Substantia nigra (tissue), 51 donors: ENCODE measurements at places on chromosomes 3 and 15.

DNA sequence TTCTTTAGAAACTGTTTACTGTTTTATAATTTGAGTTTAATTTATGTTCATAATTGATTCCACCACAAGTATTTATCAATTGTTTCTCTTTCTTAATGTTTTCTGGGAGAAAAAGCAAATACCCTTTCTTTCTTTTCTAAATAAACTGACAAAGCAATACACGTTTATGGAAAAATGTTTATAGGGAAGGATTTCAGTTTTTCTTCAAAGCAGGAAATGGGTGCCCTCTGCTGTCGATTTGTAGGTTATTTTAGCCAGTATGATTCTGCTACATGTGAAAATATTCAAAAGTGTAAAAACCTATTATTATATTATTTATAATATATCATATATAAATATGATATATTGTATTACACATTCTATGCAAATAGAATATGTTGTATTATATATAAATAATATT is 921.0 kb upstream of the ROBO1 start:
- DNase-seq: no peak

DNA sequence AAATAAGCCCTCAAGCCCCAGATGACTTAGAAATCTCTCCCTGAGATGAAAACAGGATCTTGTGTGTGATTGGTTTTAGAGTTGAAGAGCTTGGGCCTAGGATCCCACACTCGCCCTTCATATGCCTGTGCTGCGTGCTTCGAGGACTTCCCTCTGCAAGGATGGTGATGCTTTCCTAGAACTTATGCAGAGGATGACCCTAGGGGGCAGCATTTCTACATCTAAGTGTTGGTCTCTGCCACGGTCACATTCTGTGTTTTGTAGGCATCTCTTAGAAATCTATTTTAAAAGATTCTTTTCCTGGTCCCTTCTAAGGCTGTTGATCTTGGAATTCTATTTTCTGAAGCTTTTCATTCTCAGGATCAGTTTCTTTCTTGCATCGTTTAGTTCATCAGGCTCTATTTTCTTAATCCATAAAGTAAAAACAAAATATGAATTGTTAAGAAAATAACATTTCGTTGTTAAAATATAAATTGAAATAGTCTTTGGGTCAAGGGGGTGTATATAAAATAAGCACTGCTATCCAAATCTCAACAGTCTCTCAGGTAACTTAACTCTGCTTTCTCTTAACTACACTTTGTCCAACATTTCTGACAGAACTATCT is 45.7 kb downstream of the WDR76 start:
- peak; percentile 16 for DNase-seq

GRCh38 chr15:80105595-80105994 is 46.1 kb downstream of the ZFAND6 start:
- no peak for DNase-seq

DNA sequence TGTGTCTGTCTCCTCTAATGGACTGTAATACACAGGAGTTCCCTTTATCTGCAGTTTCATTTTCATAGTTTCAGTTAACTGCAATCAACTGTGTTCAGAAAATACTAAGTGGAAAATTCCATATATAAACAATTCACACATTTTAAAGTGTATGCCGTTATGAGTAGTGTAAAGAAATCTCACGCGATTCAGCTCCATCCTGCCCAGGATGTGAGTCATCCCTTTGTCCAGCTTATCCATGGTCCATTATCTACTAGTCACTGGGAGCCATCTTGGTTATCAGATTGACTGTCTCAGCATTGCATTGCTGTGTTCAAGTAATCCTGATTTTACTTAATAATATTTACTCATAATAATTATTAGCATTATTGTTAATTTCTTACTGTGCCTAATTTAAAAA is 14.5 kb downstream of the ZPLD1 start:
- DNase-seq: no peak

DNA sequence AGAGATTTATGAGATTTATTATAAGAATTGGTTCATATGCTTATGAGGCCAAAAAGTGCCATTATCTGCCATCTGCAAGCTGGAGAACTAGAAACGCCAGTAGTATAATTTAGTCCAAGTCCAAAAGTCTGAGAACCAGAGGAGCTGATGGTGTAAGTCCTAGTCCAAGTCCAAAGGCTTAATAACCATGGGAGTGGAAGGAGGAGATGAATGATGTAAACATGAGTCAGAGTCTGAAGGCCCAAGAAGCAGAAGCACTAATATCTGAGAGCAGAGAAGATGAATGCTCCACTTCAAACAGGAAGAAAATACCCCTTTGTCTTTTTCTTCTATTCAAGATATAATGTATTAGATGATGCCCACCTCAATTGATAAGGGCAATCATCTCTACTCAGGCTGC is 185.7 kb downstream of the CGGBP1 start:
- no peak for DNase-seq

GRCh38 chr3:82088749-82089148 is 327.3 kb upstream of the GBE1 start:
- no peak for DNase-seq

- DNase-seq: no peak
These were observed 632.2 kb downstream of the MAGI1 start for GRCh38 chr3:65406470-65406869.

GRCh38 chr3:165805946-165806561 is 31.2 kb downstream of the BCHE start:
- no peak for DNase-seq

DNA sequence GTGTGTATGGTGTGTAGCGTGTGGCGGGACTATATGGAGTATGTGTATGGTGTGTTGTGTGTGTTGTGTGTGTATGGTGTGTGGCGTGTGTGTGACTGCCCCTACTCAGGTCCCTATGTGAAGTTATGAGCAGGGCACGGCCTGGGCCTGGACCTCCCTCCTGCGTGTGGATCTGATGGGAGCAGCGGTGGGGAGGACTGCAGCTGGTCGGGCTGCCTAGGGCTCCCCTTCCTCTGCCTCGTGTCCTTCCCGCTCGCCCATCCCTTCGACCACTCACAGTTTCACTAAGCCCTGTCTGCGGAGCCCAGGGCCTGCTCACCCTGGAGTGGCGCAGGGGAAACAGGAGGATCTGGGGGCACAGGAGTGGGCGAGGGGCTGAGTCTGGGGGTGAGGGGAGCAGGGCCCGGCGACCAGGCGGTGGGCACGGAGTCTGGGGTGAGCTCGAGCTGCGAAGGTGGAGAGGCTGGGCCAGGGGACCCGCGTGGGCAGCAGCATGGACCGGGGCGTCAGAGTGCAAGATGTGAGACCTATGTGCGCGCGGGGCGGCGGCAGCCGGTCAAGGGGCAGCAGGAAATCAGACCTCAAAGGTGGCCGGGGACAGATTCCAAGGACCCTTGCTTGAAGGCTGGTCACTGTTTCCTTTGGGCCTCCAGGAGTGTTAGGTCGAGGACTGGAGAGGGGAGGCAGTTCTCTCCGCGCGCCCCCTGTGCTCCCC is 26.6 kb downstream of the GABRA5 start:
- no peak for DNase-seq

DNA sequence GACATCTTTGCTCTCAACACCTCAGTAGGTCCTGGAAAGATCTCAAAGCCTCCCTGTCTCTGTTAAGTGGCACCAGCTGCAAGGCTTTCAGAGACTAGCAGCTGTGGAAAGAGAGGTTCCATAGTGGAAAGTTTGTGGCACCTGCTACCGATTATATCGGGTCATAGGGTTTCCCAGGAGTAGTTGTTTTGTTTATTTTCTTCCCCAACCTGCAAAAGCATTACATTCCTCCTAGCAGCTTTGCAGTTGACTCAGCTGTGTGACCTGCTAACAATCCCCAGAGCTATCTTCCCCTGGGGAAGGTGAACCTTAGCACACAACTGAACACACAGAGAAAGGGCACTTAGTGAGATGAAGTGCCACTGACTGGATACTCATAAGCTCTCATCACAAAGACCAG is 598.9 kb upstream of the GRM7 start:
- no peak for DNase-seq

DNA sequence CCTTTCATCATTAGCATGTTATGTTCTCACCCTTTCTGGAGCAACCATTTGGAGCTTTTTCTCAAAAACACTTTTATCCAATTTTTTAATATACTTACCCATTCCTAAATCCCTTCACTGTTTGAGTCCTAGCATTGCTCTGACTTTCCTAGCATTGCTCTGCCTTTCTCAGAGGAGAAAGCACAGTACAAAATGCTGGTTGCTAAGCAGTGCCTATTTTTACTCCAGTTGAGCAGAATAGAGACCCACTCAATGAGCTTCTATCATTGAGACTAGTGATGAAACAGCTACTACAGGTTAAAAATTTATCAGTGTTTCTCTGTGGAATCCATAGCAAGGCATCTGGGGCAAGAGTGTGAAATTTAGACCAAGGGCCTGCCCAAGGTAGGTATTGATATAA is 21.8 kb upstream of the IL1RAP start:
- no peak for DNase-seq

DNA sequence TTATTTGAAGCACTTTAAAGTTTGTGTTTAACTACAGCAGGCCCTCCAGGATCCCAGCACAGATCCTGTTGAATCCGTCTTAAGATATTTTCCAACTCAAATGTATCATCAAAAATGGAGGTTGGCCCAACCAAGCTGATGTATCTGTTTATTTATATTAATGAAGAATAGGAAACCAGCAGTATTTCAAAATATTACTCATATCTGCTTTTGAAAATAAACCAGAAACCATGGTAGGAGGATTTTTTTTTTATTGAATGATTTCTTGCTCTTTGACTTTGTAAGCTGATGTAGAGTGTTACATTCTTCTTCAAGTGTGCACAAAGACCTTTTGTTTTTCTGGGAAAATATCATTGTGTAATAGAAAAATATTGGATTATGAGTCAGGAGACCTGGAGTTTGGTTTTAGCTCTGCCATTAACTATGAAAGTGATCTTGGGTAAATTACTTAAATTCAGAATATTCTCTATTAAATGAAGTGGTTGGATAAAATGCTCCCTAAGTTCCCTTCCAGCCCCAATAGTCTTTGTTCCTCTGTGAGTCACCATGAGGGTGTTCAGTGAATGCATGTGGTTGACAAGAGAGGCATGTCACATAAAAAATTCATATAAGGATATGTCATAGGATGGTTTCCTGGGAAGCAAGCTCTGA is 221.3 kb upstream of the GAP43 start:
- DNase-seq: no peak

DNA sequence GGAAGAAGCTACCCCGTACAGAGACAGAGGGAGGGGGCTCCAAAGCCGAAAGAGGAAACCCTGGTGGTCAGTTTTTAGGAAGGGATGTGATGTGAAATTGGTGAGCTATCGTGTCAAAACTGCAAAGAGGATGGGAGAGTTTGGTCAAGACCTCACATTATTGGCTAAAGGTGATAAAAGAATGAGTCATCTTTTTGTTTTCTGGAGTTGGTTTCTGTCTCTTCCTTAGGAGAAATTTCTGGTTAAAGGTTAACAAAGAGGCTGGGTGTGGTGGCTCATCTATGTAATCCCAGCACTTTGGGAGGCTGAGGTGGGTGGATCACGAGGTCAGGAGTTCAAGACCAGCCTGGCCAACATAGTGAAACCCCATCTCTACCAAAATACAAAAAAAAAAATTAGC is 217.8 kb upstream of the CBLB start:
- DNase-seq: no peak

DNA sequence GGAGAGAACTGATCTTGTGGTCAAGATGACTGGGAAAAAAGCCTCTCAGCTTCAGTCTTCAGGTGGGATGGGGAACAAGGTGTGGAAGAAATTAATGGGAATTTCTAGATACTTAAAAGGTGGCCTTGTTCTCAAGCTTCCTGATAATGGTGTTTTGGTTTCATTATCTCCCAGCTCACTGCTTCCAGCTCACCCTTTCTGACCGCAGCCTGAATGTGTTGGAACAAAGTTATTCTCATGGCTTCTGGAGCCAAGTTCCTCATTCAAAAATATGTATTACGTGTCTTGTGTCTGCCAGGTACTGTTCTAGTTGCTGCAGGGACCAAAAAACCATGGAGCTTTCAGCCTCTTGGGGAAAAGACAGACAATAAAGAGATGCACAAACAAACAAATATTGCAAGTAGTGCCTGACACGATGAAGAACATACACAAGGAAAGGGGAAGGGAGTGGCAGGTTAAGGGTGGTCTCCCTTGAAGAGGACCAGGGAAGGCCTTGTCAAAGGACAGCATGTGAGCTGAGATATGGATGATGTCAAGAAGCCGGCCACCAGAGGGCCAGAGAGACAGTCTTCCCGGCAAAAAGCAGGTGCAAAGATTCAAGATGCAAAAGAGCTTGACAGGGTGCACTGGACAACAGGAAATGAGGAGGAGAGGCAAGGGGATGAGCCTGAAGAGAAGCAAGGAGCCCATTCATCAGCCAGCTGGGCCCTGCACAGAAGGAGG is 35.5 kb downstream of the ARRDC4 start:
- no peak for DNase-seq

GRCh38 chr3:140443806-140444205 is 234.1 kb upstream of the TRIM42 start:
- no peak for DNase-seq

GRCh38 chr15:90909976-90910375 is 6.9 kb downstream of the MAN2A2 start:
- DNase-seq: no peak

DNA sequence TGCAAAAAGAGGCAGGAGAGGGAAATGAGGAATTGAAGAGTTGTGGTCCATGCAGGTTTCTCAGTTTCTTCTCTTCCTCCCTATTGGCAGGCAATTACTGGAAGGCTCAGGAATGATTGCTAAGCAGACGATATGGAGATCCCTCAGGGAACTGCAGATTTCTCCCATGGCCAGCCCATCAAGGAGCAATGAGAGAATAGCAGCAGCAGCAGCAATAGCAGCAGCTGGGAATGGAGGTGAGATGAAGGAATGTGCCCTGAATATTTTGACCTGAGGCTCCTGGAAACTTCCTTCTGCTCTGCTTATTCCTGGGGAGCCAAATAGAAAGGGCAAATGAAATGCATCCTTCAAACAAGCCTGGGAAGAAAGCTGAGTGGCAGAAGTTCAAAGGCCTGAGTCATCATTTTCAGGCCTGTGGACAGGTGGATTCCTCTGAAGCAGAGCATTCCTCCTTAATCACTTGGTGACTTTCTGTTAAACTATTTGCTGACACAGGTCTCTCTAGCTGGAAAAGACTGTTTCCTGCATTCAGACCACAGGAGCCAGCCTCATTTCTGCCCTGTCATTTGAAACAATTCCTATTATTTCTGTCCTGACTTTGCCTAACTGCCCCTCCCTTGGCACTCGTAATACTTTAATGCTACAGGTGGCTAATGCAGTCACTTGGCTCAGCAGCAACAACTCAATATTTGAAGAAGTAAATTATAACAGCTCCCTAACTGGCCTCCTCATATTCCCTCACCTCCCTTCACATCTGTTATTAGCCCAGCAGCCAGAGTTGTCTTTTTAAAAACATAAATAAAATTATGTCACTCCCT is 146.9 kb upstream of the GADL1 start:
- DNase-seq: no peak

GRCh38 chr15:77839970-77840905 is 207.5 kb upstream of the LINGO1 start:
- no peak for DNase-seq

GRCh38 chr3:42852441-42852840 is 23.2 kb downstream of the CYP8B1 start:
- no peak for DNase-seq
